ENCODE measurements at places on chromosomes 1 and 21.

- DNase-seq = no peak
Observed at GRCh38 chr1:43340559-43340958, 2.9 kb downstream of the MPL start.

GRCh38 chr1:44460107-44460882, 55.2 kb downstream of the RNF220 start:
- DNase-seq = no peak

- no peak for DNase-seq
Observed at GRCh38 chr1:21818656-21819055, 6.6 kb downstream of the LDLRAD2 start.

DNA sequence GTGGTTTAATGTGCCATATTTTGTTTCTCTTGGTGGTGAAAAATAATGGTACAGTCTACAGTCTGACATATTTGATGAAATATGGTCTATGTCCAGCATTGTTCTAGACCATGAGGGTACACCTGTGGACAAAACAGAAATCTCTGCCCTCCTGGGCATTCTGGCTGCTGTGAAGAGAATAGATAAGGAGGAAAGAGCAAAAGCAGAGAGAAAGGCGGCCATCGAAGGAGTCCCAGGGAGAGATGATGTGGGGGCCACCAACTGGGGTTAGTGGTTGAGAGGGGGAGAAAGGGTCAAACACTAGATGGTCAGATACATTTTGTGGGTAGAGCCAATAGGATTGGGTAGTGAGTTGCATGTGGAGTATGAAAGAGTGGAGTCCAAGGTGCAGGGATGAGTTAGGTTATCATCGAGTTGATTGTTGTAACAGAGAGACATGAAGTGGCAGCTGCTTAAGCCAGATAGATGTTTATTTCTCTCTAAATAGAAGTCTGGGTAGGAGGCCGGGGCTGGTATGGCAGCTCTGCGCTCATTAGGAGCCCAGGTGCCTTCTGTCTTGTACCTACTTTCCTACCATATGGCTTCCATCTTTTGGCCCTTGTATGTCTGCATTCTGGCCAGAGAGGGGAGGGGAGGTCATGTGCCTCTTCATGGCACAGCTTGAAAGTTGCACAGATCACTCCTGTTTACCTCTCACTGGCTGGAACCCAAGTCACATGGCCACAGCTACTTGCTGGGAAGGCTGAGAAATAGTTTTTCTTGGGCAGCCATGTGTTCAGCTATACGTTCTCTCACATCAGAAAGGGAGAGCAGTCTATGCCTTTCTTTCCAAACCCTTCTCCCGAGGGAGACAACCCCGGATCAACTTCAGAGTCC, 13.0 kb downstream of the UBE4B start:
- no peak for DNase-seq

DNA sequence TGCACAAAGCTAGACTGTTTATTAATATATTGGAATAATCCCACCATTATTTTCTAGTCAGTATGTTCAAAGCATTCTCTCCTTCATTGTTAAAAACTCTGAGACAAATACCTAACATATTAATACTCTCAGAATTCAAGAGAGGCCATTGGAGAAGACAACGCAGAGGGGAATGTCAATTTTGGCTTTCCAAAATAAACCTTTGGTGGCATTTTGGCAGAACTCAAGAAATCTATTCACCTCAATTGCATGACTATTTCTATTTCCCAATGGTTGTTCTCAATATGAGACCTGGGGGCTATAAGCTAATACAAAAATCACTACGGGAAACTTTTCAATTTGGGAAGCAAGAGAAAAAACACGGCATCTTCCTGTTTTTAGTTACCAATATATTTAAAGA, 58.5 kb downstream of the RUSC1 start:
- no peak for DNase-seq

DNA sequence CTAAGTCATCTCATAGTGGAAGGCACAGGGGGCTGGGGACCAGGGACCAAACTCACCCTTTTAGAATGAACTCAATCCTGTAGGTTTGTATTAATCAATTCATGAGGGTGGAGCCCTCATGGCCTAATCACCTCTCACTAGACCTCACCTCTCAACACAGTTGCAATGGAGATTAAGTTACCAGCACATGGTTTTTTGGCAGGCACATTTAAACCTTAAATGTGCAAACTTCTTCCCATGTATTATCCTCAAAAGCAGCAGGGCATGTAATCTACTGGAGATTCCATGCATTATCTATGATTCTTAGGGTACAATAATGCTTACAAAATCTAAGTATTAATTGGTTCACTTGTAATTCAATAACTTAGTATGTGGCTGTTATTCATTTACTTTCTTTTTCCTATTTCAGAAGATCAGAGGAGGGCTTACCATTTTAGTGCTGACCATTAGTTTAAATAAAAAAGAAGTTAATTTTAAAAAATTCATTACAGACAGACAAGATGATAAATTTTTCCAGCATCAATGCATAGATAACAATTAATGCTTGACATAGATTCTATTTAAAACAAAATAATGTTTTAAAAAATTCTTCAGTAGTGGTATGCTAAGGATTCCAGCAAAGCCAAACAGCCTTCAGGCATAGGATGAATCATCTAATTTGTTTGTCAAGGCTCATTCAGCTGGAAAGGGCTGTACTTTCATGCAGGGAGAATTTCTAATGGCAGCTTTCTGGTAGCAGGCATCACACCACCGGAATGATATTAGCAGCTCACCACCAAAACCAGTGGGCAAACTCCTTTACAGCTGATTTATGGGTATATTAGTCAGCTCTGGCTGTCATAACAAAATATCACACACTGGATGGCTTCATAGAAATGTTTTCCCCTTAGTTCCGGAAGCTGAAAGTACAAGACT, 124.6 kb upstream of the ZNF648 start:
- DNase-seq = peak; percentile 25

GRCh38 chr1:234975122-234975940, 153.3 kb downstream of the TOMM20 start:
- DNase-seq = no peak

DNA sequence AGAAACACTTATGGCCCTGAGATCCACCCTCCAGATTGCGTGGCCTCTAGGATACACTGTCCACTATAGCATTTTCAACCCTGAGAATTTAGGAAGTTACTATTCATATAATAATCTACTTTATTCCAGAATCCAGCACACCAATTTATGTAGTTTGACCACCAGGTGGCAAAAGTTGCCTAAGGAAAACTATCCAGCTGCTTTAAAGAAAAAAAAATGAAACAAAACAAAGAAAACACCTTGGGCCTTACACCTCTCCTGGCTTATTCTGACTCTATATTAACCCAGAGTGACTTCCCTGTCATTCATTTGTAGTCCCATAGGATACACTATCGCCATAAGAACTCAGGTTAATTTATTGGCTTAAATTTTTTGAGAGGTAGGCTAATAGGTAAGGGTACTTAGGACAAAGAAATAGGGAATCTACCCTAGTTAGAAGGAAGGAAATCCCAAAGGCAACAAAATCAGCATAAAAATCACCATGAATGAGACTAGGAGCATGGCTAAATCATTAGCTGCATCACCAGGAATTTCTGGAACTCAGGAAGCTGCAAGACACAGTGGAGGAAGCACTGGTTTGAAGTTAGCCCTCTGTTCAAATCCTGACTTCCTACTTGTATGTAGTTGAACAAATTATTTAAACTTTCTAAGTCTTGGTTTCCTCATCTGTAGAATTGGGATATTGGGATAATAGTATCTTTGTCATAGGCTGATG, 107.5 kb downstream of the SPAG17 start:
- DNase-seq = peak; percentile 19

DNA sequence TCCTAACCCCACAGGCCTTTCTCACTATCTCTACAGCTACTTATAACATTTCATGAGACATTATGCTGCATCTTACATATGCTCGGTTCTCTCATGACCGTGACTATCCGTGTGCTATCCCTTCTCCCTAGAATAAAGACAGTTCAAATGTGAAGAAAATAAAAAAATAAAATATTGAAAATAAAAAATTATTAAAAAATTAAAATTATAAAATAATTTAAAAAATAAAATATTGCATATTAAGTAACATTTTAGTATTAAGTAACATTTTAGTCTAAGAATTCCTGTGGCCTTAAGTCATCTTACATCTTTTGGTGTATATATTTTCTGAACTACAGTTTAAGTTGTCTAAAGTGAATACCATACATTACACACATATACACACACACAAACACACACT, 415.5 kb downstream of the DPYD start:
- no peak for DNase-seq

DNA sequence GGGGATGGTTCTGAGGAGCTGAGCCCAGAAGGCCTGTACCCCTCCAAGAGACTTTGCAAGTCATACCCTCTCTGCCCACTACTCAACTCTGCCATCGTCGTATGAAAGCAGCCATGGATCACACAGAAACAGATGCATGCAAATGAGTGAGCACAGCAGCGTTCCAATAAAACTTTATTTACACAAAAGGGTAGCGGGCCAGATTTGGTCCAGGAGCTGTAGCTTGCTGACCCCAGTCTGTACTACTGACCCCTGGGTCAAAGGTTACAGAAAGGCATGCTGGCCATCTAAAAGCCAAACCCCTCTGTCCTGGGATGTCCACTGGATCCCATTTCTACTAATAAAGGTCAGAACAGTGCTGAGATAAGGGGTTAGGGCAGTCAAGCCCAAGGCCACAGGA, 8.8 kb upstream of the AGTRAP start:
- no peak for DNase-seq

- no peak for DNase-seq
Observed at GRCh38 chr1:155759966-155760630, 71.2 kb downstream of the DAP3 start.

GRCh38 chr1:6625584-6626149, 999 bp downstream of the THAP3 start:
- peak; percentile 32 for DNase-seq

- DNase-seq = peak; percentile 3
Observed at GRCh38 chr21:17045214-17045853, 467.5 kb upstream of the CXADR start.

DNA sequence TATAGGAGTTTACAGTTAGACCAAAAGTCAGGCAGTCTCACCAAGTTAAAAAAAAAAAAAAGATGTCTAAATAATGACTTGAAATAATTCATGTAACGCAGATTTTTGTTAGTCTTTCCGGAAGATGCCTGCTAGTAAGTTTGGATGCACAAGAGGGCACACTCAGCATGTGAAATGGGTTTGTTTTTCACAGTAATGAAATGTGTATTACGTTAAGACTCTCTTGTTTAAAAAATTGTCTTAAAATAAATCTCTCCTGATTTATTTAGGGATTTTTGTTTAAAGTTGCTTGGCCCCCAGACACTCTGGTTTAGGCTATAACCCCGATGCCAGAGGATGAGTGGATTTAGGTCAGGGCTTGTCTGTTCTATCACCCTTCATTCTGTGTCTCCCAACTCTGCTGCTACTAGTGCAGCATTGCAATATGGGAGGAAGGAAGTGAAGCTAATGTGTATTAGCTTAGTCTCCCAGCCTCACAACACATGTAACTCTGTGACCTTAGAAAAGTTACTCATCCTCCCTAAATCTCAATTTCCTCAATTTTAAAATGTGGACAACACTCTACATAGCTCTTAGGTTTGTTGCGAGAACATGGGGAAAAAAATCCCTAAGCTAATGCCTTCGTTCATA, 25.7 kb downstream of the CTH start:
- DNase-seq = peak; percentile 4

GRCh38 chr1:106222403-106222802, 834.1 kb upstream of the PRMT6 start:
- peak; percentile 4 for DNase-seq

DNA sequence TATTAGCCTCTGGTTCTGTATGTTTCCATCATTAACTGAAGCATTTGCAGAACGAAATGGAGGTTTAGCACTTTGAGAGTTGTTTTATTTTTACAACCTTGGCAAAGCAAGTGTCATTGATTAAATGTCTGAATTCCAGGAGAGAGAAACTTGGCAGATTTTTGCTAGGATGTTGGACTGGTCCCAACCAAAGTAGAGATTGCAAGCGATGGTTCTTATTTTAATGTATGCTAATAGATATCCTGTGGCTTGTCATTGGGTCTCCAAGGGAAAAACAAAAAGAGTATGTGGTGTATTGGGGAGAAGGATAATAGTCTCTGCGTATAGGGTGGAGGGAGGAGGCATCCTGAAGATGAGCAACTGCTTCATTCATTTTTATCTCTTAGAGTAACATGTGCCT, 457.2 kb upstream of the RUNX1 start:
- DNase-seq = peak; percentile 75

DNA sequence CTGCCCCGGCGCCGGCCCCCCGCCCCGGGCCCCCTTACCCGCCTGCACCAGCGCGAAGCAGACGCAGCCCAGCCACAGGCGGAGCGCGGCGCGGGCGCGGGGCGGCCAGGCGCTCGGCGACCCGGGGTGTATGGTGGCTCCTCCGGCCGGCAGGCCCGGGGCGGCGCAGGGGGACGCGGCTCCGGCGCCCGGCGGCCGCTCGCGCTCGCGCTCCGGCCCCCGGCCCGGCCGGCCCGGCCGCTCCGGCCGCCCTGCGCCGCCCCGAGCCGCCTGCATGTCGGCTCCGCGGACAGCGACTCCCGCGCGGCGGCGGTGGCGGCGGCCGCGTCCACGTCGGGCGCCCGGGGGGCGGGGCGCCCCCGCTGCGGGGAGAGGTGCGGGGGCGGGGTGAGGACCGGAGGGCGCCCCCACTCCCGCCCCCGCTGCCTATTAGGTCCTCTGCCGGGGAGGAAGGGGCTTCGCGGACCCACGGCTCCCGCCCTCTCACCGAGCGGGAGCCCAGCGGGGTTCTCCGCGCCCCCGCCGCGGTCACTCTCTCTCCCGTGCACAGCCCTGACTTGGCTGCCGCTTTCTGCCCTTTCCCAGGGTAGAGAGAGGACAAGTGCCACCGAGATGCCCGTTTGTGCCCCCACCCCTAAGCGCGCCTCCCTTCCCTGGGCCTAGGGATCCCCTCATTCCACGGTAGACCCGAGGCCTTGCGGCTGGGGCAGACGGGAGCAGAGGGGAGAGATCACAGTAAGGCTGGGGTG, at the start of gene FNDC5:
FNDC5 (minus strand) TSS at position 298 of the 749 bp plus-strand sequence.
- no peak for DNase-seq

- DNase-seq = no peak
Observed at GRCh38 chr1:18539171-18539570, 58.4 kb downstream of the KLHDC7A start.

Data from fibroblast of skin of left biceps (primary cell).